ENCODE measurements at places on chromosomes 2 and 18.

DNA sequence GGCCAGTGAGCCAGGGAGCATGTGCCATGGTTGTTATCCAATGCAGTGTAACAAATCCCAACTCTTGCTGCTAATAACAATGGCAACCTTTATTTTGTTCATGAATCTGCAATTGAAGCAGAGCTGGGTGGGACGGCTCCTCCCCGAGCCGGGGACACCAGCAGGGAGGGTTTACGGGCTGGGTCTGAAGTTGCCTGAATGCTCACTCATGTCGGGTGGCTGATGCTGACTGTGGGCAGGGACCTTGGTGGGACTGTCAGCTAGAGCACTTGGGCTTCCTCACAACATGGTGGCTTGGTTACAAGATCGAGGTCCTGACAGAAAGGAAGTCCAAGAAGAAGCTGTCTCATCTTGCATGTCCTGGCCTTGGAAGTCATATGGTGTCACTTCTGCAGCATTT, 264.5 kb downstream of the NDUFA10 start:
- H3K27me3 ChIP-seq = peaks cover 29% of the 10 kb centered on the region
- no peak overlapping the region for H3K27ac ChIP-seq
- peaks cover 8% of the 10 kb centered on the region for H3K4me1 ChIP-seq
- DNase-seq = no peak
- no peak overlapping the region for H3K4me3 ChIP-seq
- no peaks in the 10 kb centered on the region for H3K36me3 ChIP-seq

GRCh38 chr2:153287109-153287801, 191.3 kb downstream of the RPRM start:
- peak; percentile 39 for DNase-seq
- H3K36me3 ChIP-seq = no peaks in the 10 kb centered on the region
- H3K27ac ChIP-seq = no peak overlapping the region
- H3K27me3 ChIP-seq = peaks cover 6% of the 10 kb centered on the region
- peak overlapping the region; percentile 21 for H3K4me3 ChIP-seq

- no peak overlapping the region for H3K27ac ChIP-seq
- H3K36me3 ChIP-seq = peaks cover 10% of the 10 kb centered on the region
- peaks cover 10% of the 10 kb centered on the region for H3K4me1 ChIP-seq
- no peaks in the 10 kb centered on the region for H3K27me3 ChIP-seq
- no peak for DNase-seq
Measured at GRCh38 chr2:165868211-165868610, 74.2 kb upstream of the GALNT3 start.

GRCh38 chr18:2096551-2096950, 474.8 kb downstream of the METTL4 start:
- no peak for DNase-seq
- no peaks in the 10 kb centered on the region for H3K27me3 ChIP-seq
- H3K36me3 ChIP-seq = no peaks in the 10 kb centered on the region
- peaks cover 6% of the 10 kb centered on the region for H3K4me1 ChIP-seq
- H3K4me3 ChIP-seq = no peak overlapping the region

GRCh38 chr2:60577682-60578283, 24.3 kb upstream of the BCL11A start:
- H3K27me3 ChIP-seq = peaks cover 44% of the 10 kb centered on the region
- H3K36me3 ChIP-seq = no peaks in the 10 kb centered on the region
- no peak for DNase-seq
- H3K27ac ChIP-seq = no peak overlapping the region

DNA sequence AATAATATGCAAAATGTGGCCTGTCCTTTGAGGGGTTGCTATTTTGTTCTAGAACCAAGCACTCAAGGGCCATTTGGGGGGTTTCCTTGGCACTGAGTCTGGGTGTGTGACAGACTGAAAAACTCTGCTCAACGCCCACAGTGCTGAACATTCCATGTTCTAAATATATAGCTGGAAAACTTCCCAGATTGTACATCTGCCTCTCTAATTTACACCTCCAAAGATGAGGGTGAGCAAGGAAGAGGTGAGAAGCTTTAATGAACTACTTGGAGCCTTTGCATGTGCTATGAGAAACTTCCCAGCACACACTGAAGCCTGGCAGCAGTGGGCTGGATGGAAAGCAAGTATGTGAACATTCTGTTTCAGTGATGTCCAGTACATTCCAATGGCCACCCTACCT, 296.7 kb upstream of the KCNH7 start:
- no peaks in the 10 kb centered on the region for H3K36me3 ChIP-seq
- H3K4me3 ChIP-seq = no peak overlapping the region
- H3K4me1 ChIP-seq = no peaks in the 10 kb centered on the region
- no peak overlapping the region for H3K27ac ChIP-seq
- H3K27me3 ChIP-seq = no peaks in the 10 kb centered on the region

DNA sequence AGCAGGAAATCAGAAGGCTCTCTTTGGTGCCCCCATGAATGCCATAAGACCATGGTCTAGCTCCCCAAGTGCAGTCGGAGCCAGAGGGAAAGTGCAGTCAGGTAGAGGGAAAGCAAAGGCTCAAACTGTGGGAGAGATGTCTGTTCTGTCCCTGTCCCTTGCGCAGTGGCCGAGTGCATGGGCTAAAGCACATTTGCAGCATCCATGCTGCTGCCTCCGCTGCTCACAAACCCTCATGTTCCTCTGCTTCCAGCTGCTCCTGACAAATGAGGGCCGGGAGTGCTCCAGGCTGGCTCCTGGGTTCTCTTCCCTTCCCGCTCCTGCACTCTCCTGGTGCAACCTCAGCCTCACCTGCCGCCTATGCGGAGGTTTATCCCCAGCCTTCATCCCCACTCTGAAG, 34.2 kb downstream of the SCTR start:
- no peaks in the 10 kb centered on the region for H3K27me3 ChIP-seq
- peaks cover 72% of the 10 kb centered on the region for H3K4me1 ChIP-seq
- no peaks in the 10 kb centered on the region for H3K36me3 ChIP-seq
- no peak for DNase-seq

GRCh38 chr18:52730972-52731619, 391.1 kb downstream of the DCC start:
- no peak for DNase-seq
- peaks cover 16% of the 10 kb centered on the region for H3K4me1 ChIP-seq
- no peaks in the 10 kb centered on the region for H3K27me3 ChIP-seq
- H3K4me3 ChIP-seq = no peak overlapping the region
- H3K27ac ChIP-seq = peak overlapping the region; percentile 9

GRCh38 chr2:177169810-177170514, 42.6 kb upstream of the HNRNPA3 start:
- no peaks in the 10 kb centered on the region for H3K36me3 ChIP-seq
- no peaks in the 10 kb centered on the region for H3K27me3 ChIP-seq
- no peak for DNase-seq
- peak overlapping the region; percentile 81 for H3K27ac ChIP-seq
- peaks cover 38% of the 10 kb centered on the region for H3K4me1 ChIP-seq

DNA sequence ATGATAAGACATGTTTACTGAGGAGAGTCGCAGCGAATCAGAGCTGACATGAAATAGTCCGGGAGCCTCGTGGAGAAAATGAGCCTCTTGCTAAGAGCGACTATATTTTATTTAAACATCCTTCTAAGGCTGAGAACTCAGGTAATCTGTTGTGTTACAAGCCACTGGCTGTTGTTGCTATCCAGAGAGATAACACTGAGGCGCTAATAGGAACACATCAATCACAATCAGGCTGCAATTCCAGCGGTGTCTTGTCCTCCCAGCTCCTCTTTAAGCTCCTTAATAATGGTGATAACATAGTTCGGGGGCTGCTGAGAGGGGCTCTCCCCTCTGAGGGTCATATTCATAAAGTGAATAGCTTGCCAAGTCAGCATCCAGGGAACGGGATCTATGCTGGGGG, 95.1 kb downstream of the INSIG2 start:
- peaks cover 18% of the 10 kb centered on the region for H3K4me1 ChIP-seq
- peaks cover 12% of the 10 kb centered on the region for H3K27me3 ChIP-seq
- H3K4me3 ChIP-seq = no peak overlapping the region
- DNase-seq = no peak
- H3K36me3 ChIP-seq = no peaks in the 10 kb centered on the region

DNA sequence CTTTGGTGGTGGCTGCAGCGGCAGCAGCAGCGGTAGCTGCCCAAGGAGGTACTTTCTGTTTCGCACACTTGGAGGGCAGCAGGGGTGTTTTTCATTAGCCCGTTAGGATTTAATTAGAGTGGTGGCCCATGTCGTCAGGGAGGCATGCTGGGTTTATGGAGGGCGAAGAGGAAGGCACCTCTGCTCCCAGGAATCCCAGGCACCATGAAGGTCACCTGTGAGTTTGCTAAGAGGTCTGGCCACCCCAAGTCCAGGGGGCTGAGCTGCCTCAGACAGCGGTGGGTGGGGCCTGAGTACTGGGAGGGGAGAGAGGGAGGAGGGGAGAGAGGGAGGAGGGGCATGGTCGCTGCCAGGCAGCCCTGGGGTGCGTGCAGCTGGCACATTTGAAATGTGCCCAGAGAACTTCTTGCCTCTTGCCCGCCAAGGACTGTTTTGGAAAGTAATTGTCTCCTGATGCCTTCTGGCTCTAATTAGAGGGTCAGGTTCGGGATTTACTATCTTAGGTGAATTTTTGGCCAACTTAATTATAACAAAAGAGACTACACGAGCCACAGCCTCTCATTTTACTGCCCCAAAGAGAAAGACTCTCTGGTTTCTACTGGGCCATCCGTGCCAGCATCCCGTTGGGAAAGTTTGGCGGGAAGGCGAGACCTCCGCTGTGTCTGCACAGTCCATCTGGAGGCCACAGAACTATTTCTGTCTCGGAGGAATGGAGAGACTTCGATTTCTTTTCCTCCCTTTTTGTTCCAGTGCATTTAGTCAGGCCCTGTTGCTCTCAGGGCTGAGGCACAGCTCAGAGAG, 62.0 kb downstream of the GLI2 start:
- peaks cover 76% of the 10 kb centered on the region for H3K27me3 ChIP-seq

DNA sequence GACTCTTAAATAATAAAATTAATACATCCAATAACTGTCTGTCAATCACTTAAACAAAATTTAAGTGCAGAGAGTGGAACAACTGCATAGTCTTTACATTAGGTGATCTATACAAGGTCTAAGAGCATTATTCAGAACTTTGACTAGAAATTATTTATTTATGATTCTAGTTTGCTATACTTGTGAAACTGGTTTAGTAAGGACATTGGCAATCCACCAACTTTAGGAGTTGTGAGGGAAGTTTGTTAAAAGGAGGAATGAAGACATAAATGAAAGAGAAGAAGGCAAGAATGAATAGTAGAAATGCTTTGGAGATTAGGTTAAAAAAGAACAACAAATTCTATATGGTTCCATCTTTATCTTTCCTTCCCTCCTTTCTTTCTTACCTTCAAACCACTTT, 217.5 kb downstream of the GPD2 start:
- H3K4me3 ChIP-seq = no peak overlapping the region
- H3K27me3 ChIP-seq = no peaks in the 10 kb centered on the region
- no peak overlapping the region for H3K27ac ChIP-seq
- H3K36me3 ChIP-seq = no peaks in the 10 kb centered on the region
- H3K4me1 ChIP-seq = no peaks in the 10 kb centered on the region
